NCI-H510A treated with DMSO at 0.1 percent for 48 hours (cell line): ENCODE measurements at places on chromosomes 3 and 15.

DNA sequence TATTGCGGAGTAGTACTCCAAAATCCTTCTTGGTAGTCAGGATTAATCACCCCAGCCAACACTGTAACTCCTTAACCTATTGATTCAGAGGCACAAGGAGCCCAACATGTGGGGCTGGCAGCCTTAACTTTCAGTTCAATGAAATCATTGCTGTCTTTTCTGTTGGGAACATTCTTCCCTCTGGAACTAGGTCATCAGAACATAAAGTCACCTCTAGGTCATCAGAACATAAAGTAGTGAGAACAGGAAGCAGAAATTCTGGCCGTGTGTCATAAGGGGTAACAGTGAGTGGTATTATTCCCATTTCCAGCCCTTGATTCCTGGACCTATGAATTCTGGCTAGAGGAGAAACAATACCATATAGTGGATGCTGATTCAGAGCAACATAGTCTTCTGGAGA is 71.5 kb upstream of the TNIK start:
- no peak for DNase-seq

DNA sequence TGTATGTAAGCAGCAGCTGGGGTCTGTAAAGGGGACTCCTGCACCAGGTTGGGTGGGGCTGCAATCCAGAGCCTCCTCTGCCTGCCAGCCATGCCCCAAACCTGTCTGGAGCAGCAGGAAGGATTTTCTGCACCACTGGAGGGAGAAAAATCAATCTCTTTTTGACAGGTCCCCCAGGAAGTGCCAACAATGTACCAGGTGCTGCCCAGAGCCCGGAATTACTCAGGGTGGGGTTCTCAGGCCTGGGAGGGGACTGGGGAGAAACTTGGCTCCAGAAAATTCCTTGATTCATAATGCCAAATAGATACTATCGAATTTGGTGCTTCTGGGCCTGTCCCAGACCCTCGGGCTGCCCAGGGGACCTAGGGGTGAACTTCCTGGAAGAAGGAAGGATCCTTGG is 52.6 kb downstream of the WNT7A start:
- DNase-seq, result no peak

DNA sequence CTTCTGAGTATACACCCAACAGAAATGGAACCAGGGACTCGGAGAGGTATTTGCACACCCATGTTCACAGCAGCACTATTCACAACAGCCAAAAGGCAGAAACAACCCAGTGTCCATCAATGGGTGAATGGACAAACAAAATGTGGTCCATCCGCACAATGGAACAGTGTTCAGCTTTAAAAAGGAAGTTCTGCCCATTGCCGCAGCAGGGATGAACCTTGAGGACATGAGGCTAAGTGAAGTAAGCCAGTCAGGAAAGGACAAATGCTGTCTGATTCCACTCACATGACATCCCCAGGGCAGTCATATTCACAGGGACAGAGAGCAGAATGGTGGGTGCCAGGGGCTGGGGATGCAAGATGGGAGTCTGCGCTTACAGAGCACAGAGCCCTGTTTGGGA is 7.5 kb downstream of the IQSEC1 start:
- no peak for DNase-seq

GRCh38 chr3:17820704-17821103 is 78.3 kb upstream of the TBC1D5 start:
- no peak for DNase-seq

DNA sequence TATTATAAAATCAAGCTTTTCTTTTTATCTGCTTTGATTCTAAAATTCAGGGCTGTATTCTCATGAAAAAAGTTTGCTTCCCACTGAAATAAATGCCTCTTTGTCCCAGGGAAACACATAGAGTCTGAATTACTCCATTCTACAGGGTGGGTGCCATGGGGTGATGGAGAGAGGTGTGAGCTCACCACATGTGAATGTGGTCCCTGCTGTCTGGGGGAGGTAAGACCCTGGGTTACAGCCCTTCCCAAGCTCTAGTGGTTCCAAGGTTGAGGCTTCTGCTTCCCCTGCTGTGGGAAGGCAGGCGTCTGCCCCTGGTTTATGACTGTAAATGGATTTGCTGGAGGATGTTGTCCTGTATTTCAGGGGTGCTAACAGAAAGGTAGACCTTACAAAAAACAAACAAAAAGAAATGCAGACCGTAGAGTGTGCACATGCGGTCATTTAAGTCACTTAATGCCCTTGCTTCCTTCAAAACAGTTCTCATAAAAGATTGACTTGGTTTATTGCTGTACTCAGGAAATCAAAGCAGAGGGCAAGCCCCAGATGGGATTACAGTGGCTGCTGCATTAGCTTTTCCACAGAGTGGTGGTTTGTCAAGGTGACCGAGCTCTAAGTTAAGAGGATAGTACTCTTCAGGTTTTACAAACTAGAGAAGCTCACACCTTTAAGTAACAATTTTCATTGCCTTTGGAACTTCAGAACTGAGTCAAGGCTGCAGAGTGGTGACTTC is 49.2 kb downstream of the CTDSPL start:
- DNase-seq, result no peak

DNA sequence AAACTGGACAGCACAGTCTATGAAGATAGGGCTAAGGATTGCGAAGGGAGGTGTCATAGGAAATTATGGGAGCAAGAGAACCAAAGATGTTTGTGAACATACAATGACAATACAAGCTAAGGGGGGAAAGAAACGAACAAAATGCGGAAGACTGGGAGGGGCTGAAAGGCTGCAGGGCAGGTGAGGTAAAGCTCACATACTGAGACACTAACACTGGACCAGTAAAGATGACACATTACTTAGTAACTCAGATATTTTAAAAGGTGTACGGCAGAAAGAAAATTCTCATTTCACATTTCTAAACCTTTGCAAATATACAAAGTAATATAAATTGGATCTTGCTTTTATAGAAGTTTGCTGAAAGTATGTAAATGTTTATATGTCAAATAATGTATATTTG is 10.1 kb downstream of the CLDND1 start:
- DNase-seq, result no peak

DNA sequence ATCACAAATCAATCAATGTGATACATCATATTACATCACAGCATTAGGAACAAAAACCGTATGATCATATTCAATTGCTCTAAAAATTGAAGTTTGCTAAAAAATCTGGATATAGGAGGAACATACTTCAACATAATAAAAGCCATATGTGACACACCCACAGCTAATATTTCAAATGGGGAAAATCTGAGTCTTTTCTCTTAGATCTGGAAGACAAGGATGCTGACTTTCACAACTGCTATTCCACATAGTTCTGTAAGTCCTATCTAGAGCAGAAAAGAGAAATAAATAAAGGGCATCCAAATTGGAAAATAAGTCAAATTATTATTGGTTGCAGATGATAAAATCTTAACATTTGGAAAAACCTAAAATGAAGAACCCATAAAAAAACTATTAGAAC is 256.8 kb upstream of the SGO1 start:
- no peak for DNase-seq

DNA sequence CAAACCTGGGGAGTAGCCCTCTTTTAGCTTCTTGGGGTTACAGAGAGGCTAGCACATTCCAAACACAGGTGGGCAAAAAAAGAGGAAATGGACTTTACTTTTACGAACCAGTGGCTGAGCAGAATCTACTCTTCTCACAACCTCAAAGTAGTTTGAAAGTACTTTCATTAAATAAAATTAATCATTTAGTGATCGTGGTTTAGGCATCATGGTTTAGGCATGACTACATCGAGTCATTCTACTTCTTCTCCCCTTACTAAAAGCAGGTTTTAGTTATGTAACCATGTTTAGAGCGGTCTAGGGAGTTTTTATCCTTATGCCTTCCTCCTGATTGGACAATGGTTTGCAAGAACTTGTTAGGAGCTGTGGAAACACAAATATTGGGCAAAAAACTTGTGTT is 2.5 kb upstream of the GREM1 start:
- no peak for DNase-seq

- DNase-seq, result peak; percentile 35
Measured at GRCh38 chr3:1082108-1082507, 10.7 kb upstream of the CNTN6 start.

- no peak for DNase-seq
Measured at GRCh38 chr3:115958526-115958925, 335.2 kb downstream of the GAP43 start.

DNA sequence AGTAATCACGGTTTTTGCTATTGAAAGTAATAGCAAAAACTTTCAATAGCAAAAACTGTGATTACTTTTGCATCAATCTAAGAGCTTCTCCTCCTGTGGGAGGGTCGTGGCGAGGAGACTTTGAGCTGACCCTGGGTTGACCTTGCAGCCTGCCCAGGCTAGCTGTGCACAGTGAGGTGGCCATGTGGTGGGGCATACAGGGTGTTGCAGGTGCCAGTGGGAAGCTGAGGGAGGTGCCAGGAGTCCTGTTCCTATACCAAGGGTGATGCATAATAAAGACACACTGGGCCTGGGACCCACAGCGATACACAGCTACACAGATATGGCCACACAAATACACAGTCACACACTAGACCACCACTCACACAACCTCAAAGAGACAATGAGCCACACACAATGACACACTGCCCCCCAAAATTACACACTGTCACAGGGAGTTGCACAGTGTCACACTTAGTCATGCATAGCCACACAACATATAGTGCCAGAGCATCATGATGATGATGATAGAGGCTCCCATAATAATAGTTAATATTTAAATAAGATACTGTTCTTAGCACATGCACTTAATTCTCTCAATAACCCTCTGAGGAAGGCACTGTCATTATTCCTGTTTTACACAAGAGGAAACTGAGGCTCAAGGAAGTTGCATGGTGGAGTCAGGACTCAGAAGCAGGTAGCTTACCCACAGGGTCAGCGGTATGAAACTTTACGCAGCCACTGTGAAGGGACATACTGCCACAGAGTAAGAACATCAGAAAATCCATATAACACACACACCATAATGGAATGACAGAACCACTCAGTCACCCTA is 6.3 kb downstream of the PLCD1 start:
- DNase-seq, result no peak

DNA sequence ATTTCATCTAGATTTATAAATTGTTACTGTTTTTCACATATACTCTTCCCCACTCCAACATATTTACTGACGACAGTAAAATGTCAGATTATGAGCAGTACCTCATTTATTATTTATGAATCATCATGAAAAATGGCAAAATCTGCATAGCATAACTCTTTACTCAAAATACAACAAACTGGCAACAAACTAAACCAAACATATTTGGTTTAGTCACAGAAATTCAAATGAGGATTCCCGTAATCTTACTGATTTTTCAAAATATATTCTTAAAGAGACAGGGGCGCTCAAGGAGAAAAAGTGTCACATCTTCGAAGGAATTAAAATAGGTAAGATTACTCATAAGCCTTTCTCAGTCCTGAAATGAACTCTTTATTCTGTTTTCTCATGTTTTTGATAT is 3.0 kb upstream of the GPR87 start:
- DNase-seq, result no peak

DNA sequence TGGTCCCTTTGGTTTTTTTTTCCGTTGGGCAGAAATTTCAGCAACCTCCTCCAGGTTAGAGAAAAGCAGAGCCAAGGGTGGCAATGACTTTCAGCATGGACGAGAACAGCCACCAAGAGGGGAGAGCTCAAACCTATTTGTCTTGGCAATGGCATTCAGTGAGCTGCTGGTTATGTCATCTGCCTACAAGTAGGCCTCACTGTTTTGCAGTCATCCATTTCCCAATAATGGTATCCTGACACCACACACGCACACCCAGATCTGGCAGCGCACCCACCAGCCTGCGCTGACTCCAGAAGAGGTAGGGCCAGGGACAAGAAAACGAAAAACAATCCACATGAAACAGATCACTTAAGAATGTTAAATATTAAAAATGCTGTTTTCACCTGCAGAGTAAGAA is 92.3 kb downstream of the MAGI1 start:
- peak; percentile 42 for DNase-seq

GRCh38 chr3:105899516-105899915 is 30.7 kb upstream of the CBLB start:
- DNase-seq, result no peak

DNA sequence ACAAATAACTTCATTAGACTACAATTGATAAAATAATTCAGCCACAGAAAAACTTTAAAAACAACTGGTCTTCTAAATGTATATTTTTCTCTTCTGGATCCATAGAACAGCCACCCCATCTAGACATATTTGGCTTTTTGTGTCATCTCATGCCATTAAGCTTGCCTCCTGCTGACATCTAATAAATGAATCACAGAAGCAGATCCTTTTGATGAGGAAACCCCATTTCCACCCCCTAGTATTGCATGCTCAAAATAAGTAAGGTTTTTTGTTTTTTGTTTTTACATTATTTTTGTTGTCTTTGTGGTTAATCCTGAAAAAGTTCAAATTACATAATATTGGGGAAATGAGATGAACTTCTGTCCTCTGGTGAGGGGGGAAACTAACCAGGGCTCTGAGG is 94.8 kb downstream of the DUT start:
- no peak for DNase-seq

DNA sequence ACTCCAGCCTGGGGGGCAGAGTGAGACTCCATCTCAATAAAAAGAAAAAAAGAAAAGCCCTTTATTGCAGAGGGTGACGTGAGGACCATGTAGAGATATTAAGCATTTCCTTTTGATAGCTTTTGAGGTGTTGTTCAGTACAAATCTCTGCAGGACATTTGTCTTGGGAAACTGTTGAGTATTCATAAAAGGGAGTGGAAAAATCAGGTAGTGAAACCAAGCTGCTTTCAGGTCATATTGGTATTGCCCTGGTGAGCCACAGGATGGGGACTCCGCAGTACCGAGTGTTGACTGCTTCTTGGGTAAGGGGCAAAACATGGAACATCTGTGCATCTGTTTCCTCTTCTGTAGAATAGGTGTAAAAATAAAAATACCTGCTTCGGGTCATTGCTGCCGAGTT is 9.9 kb downstream of the ITPR1 start:
- no peak for DNase-seq

GRCh38 chr15:99390667-99391066 is 139.4 kb downstream of the LRRC28 start:
- DNase-seq, result no peak

DNA sequence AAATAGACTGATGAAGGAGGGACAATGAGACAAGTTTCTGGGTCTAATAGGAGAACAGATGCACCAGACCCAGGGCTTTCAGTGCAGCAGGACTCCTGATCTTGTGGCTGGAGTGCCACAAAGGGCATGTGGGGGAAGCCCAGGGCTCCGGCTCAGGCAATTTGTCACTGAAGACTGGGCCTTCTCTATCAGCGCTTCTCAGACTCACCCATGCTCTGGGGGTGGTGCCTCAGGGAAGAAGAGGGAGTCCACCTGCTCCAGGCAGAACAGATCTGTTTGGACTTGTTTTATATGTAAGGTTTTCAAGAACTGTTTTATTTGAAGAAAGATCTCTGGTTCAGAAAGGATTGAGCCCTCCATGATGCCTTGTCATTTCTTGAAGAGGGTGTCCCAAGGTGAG is 112.4 kb upstream of the TLE3 start:
- no peak for DNase-seq

DNA sequence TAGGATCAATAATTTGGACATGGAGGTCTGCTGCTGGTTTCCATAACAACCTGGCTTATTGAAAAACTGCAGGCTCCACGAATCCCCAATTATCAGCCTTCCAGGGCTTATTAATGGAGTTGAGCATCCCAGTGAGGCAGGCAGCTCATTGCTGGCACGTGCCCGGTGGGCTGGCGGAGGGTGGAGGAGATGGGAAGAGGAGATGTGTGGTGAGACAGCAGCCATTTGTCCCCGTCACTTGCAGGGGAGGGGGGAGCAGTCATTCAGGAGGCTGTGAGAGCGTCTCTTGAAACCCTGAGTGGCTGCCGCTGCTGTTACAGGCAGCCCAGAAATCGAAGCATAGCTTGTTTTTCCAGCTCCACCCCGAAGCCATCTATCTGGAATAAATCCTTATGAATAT is 70.6 kb downstream of the GAP43 start:
- peak; percentile 44 for DNase-seq

GRCh38 chr15:41713047-41713446 is 52.8 kb downstream of the MGA start:
- no peak for DNase-seq
